ENCODE measurements at places on chromosomes 1 and 21.

DNA sequence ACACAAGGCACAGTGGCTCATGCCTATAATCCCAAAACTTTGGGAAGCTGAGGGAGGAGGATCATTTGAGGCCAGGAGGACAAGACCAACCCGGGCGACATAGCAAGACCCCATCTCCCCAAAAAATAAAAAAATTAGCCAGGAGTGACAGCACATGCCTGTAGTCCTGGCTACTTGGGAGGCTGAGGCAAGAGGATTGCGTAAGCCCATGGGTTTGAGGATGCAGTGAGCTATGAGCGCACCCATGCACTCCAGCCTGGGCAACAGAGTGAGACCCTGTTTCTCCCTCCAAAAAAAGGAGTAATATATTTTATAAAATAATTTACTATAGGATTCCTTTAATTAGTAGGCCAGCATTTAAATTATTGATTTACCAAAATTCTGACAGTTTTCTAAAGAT is 89.8 kb downstream of the ACBD6 start:
- no peak for DNase-seq

DNA sequence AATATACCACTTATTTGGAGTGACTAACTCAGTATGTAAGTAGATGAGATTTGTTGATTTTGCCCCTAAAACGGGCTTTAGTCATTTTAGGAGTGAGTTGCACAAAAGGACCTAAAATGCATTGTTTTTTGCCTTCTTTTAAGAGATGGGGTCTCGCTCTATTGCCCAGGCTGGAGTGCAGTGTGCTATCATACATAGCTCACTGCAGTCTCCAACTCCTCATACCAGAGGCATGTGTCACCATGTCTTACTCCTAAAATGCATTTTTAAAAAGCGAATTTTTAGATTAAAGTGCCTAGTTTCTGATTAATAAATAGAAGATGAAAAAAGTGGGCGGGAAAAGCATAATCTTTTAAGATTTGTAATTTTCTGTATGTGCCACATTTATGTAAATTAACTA is 11.5 kb upstream of the NEXN start:
- DNase-seq = no peak

- no peak for DNase-seq
Observed at GRCh38 chr1:42219627-42220026, 55.1 kb upstream of the GUCA2A start.

- no peak for DNase-seq
Observed at GRCh38 chr1:203547147-203547546, 53.2 kb downstream of the OPTC start.

- no peak for DNase-seq
Observed at GRCh38 chr1:218468711-218469110, 123.6 kb downstream of the TGFB2 start.

Data from NCI-H1694 treated with DMSO at 0.1 percent for 48 hours (cell line).